ENCODE measurements at places on chromosomes 6 and 20.

GRCh38 chr6:141252828-141253608, 879.7 kb upstream of the GJE1 start:
- no peaks in the 10 kb centered on the region for H3K4me1 ChIP-seq
- H3K27ac ChIP-seq, result peak overlapping the region; percentile 44
- DNase-seq, result no peak
- H3K4me3 ChIP-seq, result no peak overlapping the region
- H3K36me3 ChIP-seq, result no peaks in the 10 kb centered on the region
- H3K27me3 ChIP-seq, result no peaks in the 10 kb centered on the region

- H3K27ac ChIP-seq, result peak overlapping the region; percentile 98
- peak overlapping the region; percentile 66 for H3K4me3 ChIP-seq
- no peaks in the 10 kb centered on the region for H3K36me3 ChIP-seq
- H3K27me3 ChIP-seq, result no peaks in the 10 kb centered on the region
- DNase-seq, result no peak
These were observed 453 bp downstream of the CEP57L1 start for GRCh38 chr6:109095835-109096084.

DNA sequence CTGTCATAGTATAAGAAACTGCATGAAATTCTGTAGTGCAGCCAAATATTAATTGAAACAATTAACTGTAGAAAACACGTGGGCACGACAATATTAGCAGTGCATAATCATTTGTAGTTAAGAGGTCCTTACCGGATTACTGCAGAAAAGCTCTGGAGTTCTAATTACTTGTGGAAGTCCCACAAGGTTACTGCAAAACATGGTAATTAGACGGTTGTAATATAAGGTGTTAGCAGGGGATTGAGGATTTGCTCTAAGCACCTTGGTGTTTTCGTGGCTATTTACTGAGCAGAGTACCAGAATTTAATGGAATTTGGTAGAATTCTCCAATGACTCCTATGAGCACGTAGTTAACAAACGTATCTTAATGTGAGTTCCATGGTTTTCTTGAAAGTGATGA, 473.6 kb upstream of the AGPAT4 start:
- no peak for DNase-seq
- no peaks in the 10 kb centered on the region for H3K36me3 ChIP-seq
- H3K27ac ChIP-seq, result no peak overlapping the region
- no peaks in the 10 kb centered on the region for H3K4me1 ChIP-seq
- no peak overlapping the region for H3K4me3 ChIP-seq
- no peaks in the 10 kb centered on the region for H3K27me3 ChIP-seq

DNA sequence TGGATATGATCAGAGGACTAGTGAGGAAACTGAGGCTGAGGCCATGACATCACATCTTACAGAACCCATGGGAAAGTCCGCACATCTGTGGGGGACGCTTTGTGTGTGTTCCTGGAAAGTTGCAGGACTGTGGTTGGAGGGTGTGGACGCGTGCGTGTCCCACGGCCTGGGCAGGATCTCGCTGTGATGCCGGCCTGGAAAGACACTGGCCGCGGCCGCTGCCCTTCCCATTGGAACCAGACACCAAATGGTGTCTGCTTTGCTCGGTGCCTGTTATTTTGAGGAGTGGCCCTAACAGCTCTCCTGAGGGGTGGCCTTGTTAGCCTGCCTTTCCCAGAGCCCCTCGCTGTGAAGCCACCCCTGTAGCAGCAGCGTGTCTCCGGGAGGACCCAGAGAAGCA, 41.1 kb downstream of the DLL1 start:
- H3K27ac ChIP-seq, result no peak overlapping the region
- no peaks in the 10 kb centered on the region for H3K36me3 ChIP-seq
- no peak overlapping the region for H3K4me3 ChIP-seq
- H3K4me1 ChIP-seq, result peaks cover 20% of the 10 kb centered on the region

DNA sequence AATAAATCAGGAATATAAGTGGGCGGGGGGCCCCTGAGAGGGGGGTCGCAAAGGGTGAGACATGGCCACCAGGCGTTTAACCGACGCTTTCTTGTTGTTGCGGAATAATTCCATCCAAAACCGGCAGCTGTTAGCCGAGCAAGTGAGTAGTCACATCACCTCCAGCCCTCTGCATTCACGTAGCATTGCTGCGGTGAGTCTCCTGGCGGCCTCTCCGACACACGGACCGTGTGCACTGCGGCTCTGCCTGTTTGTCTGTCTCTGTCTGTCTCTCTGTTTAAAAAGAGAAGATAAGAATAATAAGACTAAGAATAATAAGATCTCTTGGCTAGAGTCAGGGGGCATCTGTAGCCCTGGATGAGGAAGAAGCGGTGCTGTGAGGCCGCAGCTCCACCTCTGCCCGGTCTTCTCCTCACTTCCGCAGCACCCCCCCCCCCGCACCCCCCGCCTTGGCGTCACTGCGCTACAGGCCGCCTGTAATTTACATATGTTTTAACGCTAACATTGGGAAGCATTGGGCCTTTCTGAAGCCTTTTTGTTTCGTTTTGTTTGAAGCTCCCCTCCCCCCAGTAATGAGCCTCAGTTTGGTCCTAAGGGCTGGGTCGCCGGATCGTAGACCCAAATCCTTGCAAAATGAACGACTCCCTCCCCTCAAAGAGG, 993 bp downstream of the STX16 start:
- DNase-seq, result peak; percentile 62
- H3K27me3 ChIP-seq, result no peaks in the 10 kb centered on the region

- DNase-seq, result no peak
- no peak overlapping the region for H3K27ac ChIP-seq
- no peaks in the 10 kb centered on the region for H3K4me1 ChIP-seq
- peaks cover 98% of the 10 kb centered on the region for H3K36me3 ChIP-seq
- no peaks in the 10 kb centered on the region for H3K27me3 ChIP-seq
- H3K4me3 ChIP-seq, result no peak overlapping the region
These were observed 7.5 kb downstream of the SNHG17 start for GRCh38 chr20:38427655-38428023.

- H3K27ac ChIP-seq, result no peak overlapping the region
- peaks cover 10% of the 10 kb centered on the region for H3K4me1 ChIP-seq
- peaks cover 10% of the 10 kb centered on the region for H3K27me3 ChIP-seq
- no peak overlapping the region for H3K4me3 ChIP-seq
- no peaks in the 10 kb centered on the region for H3K36me3 ChIP-seq
These were observed 38.0 kb downstream of the HLA-DPB1 start for GRCh38 chr6:33113755-33114154.

- H3K4me3 ChIP-seq, result no peak overlapping the region
- no peak overlapping the region for H3K27ac ChIP-seq
- no peak for DNase-seq
- H3K27me3 ChIP-seq, result no peaks in the 10 kb centered on the region
- H3K36me3 ChIP-seq, result no peaks in the 10 kb centered on the region
- no peaks in the 10 kb centered on the region for H3K4me1 ChIP-seq
These were observed 31.7 kb upstream of the RAB22A start for GRCh38 chr20:58277578-58278472.

DNA sequence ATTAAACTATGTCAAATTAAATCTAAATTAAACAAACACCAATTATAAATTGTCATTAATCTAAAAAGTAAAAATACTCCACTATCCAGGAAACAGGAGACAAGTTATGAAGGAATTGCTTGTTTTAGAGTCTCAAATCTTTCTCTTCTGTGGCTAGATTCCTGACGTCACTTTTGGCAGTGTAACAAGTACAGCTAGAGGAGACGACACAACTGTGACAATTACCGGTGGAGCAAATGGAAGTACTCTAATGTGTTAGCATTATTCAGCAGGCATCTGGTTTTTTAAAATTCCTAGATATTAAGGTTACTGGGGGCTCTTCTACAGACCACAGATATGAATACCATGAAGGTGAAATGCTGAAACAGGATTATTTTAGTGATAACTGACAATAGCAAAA, 1042.7 kb downstream of the EPHA7 start:
- H3K27ac ChIP-seq, result no peak overlapping the region
- DNase-seq, result no peak
- H3K27me3 ChIP-seq, result no peaks in the 10 kb centered on the region
- no peak overlapping the region for H3K4me3 ChIP-seq
- no peaks in the 10 kb centered on the region for H3K4me1 ChIP-seq
- H3K36me3 ChIP-seq, result no peaks in the 10 kb centered on the region

DNA sequence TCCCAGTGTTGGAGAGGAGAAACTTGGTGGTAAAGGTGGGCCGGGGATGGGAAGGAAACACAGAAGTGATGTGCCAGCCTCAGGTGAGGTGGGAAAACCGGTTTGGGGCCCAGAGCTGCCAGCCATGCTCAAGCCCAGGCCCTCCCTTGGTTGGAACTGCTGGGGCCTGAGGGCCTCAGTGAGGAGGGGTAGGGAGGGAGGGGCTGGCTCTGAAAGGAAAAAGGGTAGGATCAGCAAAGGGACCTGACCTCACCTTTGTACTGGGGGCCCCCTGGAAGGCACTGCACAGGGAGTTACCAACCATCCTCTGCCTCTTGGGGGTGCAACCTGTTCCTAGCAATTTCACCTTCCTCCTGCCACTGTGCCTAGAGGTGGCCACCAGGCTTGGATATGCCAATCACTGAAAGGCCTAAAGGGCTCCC, 1.8 kb upstream of the SPEF1 start:
- H3K4me1 ChIP-seq, result peaks cover 52% of the 10 kb centered on the region
- no peak overlapping the region for H3K27ac ChIP-seq
- H3K27me3 ChIP-seq, result no peaks in the 10 kb centered on the region
- peaks cover 6% of the 10 kb centered on the region for H3K36me3 ChIP-seq
- DNase-seq, result no peak

DNA sequence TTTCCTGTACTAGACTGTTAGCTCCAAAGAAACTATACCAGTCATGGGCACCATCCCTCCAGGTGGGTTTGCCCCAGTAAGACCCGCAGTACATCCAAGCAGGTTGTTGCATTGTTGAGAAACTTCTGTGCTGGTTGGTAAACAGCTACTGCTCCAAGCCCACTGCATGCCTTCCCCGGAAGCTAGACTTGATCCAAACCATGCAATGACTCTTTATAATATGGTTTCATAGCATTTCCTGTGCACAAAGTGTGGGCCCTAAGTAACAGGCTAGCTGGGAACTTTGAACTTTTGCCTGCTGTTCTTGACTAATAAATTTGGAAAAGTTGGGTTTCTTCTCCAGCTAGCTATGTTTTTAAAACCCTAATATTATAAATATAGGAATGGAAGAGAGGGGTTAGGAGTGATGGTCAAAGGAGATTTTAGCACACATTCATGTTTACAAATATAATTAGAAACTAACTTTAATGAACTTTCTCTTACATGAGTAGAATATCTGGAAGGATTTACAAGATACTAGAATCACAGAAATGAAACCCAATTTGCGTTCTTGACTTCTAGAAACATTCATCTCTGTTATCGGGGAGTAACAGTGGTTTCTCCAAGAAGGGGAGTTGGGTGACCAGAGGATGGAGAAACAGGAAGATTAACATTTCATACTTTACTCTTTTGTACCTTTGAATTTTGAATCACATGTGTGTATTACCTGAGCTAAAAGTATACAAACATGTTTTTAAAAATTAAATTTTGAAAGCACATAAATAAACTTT, 51.7 kb downstream of the GFOD1 start:
- H3K4me1 ChIP-seq, result peaks cover 76% of the 10 kb centered on the region
- H3K27ac ChIP-seq, result peak overlapping the region; percentile 2
- DNase-seq, result no peak
- no peak overlapping the region for H3K4me3 ChIP-seq
- no peaks in the 10 kb centered on the region for H3K27me3 ChIP-seq

GRCh38 chr6:45371924-45372573, 5.7 kb downstream of the SUPT3H start:
- H3K4me3 ChIP-seq, result no peak overlapping the region
- no peak overlapping the region for H3K27ac ChIP-seq
- no peak for DNase-seq
- peaks cover 8% of the 10 kb centered on the region for H3K4me1 ChIP-seq
- no peaks in the 10 kb centered on the region for H3K36me3 ChIP-seq

DNA sequence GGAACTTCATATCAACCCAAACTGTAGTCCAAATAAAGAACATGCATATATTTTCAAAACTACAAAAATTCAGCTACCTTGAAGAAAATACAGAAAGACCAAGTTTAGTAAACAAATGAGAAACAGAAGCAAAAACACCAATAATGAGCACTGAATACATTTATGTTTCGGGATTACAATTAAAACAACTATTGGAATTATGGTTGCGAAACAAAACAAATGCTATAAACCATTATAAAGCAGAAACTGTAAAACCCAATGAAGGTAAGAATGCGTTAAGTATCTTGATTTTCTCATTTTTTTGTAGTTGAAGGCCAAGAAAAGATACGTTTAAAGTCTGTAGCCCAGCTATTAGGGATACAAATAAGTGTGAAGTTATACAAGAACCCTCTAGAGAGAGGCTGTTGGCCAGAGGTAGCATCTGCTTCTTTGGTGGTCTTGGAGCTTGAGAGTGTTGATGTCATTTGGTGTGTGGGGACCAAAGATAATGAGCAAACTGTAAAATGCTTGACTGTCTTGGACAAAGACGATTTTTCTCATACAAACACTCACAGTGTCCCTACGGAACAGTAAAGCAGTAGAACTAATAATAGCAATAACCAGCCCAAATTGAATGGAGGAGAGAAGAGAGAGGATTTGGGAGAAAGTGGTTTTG, 111.5 kb downstream of the PRND start:
- DNase-seq, result no peak
- no peaks in the 10 kb centered on the region for H3K4me1 ChIP-seq
- no peaks in the 10 kb centered on the region for H3K27me3 ChIP-seq
- no peak overlapping the region for H3K4me3 ChIP-seq

- no peak overlapping the region for H3K4me3 ChIP-seq
- H3K4me1 ChIP-seq, result no peaks in the 10 kb centered on the region
- no peaks in the 10 kb centered on the region for H3K36me3 ChIP-seq
- DNase-seq, result no peak
These were observed 19.2 kb upstream of the GLP1R start for GRCh38 chr6:39029156-39030011.

GRCh38 chr6:44504301-44504791, 116.8 kb downstream of the CDC5L start:
- no peak for DNase-seq
- H3K27ac ChIP-seq, result no peak overlapping the region
- no peaks in the 10 kb centered on the region for H3K4me1 ChIP-seq
- H3K36me3 ChIP-seq, result no peaks in the 10 kb centered on the region
- no peak overlapping the region for H3K4me3 ChIP-seq

DNA sequence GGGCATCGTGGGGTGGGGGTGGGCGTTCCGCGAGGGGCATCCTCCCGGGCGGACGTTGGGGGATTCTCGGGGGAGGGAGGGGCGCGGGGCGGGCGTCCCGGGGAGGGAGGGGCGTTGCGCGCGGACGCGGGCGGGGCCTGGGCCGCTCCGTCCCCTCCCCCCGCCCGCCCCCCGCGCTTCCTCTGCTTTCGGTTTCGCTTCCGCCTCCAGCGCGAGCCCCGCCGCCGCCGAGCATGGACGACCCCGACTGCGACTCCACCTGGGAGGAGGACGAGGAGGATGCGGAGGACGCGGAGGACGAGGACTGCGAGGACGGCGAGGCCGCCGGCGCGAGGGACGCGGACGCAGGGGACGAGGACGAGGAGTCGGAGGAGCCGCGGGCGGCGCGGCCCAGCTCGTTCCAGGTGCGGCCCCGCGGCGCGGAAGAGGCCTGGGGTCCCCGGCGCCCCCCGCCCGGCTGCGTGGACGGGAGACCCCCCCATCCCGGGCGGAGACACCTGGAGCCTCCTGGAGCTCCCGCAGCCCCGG, at the start of gene OGFR:
Gene OGFR (plus strand): TSS at position 209 of the 528 bp plus-strand sequence. CDS start 25 bp downstream, at position 234.
- H3K27ac ChIP-seq, result peak within 1 kb of the TSS; percentile 84
- DNase-seq, result no peak
- no peaks in the 10 kb centered on the region for H3K27me3 ChIP-seq

Measured in right atrium auricular region (tissue), 2 donors.